ENCODE measurements at places on chromosomes 7 and 10.

- no peak for DNase-seq
These were observed 10.6 kb upstream of the BPGM start for GRCh38 chr7:134636008-134636449.

DNA sequence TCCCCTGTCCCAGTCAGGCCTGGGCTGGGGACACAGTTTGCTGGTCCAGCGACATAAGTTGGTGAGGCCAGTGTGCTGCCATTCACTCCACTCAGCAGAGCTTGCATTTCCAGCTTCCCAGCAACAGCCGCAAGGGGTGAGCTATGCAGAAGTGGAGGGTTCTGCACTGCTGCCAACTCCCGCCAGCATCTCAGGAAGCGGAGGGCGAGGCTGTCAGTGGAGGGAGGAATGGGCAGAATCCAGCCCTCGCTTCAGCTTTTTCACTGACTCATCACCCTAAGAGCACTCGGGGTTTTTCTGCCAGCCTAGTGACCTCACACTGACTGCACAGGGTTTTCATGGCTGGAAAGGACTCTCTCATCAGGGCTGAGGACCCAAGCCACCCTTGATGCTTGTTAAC is 625.1 kb upstream of the MKI67 start:
- no peak for DNase-seq

- DNase-seq, result no peak
These were observed 79.1 kb downstream of the VTI1A start for GRCh38 chr10:112526139-112526538.

DNA sequence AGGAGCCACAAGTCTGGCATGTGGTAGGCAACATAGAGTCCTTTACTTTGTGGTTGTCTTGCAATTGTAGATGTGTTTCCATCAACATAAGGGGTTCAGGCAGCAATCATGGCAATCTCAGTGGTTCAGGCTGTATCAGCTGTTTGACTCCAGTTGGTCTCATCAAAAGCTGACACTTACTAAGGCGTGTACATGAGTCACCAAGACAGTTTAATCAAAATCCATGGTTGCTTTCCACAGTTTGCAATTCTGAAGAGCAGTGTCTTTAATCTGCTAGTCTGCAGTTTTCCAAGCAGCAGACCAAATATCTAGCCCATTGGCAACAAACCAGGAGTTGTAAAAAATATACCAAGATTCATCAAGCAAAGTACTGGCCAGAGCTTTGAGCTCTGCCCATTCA is 210.2 kb downstream of the MDFIC start:
- no peak for DNase-seq

DNA sequence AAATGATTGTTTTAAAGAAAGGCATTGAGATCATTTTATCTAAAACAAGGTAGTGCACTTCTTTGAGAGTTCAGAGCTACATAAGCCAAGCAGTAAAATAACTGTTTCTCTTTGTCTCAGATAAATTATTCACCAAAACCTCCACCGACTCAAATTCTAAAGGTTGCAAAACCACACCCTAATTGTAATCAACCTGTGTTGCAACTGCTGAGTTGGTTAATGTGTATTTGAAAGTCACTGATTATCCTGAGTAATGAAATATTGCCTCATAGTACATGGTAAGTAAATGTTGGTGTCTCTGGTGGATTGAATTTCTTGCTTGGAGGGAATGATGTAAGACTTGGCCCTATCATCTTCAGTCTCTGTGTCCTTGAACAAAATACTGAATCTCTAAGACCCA is 35.9 kb upstream of the CYP2C9 start:
- DNase-seq, result no peak

DNA sequence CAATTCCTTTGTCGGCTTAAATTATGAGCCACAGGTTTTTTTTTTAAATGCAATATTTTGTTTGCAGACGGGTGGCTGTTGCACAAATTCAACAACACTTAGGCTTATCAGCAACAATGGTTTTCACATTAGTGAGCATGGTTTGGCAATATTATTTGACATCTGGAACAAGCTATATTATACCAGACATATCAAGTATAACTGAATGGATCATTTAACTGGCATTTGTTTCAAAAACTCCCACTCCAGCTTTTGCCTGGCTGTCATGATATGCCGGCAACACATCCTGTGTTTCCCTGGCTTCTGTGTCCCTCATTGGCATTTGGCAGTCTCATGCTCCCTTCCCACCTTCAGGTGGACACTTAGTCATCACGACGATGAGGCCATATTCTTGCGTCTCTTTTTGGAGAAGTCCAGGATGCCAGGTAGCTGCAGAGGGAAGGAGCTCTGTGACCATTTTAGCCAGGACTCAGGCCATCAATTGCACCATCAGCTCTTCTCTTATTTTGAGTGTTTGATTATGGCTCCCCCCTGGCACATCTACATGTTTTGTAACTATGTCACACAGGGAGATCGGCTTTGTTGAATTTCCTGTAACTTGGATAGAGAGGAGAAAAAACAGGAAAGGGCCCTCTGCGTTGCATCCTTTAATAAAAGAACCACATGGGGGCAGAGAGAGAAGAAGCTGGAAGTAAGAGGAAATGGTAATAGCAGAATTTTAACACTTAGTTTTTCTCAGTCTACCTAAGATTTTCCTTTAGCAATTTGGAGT is 413.9 kb downstream of the LRMDA start:
- no peak for DNase-seq

GRCh38 chr7:75696263-75697037 is 42.3 kb downstream of the HIP1 start:
- DNase-seq, result no peak

DNA sequence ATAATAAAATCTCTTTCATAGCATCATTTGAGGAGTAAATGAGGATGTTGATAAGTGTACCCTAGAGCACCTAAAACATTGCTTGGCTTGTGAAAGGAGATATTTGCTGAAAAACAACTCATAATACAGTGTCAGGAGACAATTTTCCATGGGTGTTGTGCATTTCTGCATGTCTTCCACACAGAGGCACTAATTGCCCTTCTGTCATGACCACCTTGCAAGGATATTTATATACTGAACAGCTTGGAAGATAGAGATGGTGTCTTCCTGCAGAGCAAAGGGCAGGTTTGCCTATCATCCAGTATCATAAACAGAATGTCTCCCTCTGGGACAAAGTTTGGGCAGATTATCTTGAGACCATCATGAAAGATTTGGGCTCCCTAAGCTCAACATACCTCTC is 495.2 kb upstream of the LRRN3 start:
- DNase-seq, result no peak

DNA sequence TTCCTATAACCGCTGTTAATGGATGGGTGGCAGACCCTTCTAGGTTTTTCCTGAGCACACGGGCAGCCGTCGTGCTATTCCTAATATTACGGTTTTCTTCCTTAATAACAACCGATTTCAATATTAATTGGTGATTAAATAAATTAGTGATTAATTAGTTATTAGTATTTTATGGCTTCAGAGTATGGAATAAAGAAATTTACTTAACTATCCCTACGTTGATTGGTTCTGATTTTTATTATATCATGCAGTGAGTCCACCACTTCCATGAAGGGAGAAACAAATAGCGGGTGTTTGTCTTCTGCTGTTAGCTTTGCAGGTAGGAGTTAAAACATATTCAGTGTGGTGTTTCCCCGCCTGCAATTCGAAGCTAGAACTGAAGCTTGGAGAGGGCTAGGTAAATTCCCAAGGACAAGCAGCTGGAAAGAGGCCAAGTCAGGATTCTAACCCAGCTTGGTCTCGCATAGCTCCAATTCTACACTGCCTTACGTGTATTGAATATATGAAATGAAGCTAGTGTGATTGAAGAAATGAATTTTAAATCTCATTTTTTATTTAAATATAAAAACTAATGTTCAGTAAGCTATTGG is 928 bp upstream of the CSTF2T start:
- DNase-seq, result no peak
